ENCODE measurements at places on chromosomes 1 and 21.

DNA sequence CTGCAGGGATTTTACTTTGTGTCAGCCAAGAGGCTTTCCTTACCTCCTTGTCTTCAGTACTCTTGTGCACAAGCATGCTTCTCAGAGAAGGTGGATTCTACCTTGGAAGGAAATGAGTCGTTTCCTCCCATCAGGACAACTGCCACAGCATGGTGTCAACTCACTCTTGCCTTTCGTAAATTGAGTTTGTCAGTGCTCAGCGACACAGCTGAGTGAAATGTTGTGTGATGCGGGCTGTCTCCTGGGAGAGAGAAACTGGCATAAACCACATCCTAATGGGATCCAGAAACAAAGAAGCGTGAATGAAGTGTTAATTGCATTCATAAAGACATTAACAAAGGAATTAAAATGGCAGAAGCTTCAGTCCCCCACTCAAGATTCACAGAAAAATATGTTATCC, 51.5 kb upstream of the SLC22A15 start:
- DNase-seq: no peak

- DNase-seq: no peak
Observed at GRCh38 chr1:154994269-154994587, 842 bp downstream of the LENEP start.

- DNase-seq: no peak
Observed at GRCh38 chr1:23100074-23100748, 68.4 kb downstream of the LUZP1 start.

- no peak for DNase-seq
Observed at GRCh38 chr1:48071513-48071912, 74.3 kb upstream of the TRABD2B start.

- no peak for DNase-seq
Observed at GRCh38 chr1:93528412-93528811, 80.5 kb downstream of the FNBP1L start.

GRCh38 chr21:31634993-31635392, 24.5 kb upstream of the SOD1 start:
- DNase-seq: no peak

- DNase-seq: no peak
Observed at GRCh38 chr1:209651138-209651587, 1.1 kb downstream of the LAMB3 start.

- DNase-seq: peak; percentile 22
Observed at GRCh38 chr1:34684266-34684665, 70.6 kb upstream of the GJB5 start.

DNA sequence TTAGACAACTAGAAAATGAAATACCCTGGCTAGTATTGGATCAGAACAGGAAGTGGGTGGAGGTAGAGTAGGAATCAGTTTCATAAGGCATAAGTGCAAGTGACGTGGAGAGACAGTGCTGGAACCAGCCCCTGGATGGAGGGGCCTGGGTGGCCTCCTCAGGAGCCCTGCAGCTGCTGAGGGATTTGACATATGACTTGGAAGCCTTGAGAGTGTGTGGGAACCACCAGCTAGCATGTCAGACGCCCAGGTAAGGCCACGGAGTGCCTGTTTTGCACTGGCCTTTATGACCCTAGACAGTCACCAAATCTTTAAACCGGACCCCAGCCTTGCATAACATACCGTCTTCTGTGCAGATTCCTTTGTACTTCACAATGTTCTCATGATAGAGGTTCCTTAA, 94.4 kb downstream of the RAVER2 start:
- DNase-seq: no peak

- no peak for DNase-seq
Observed at GRCh38 chr21:30408782-30409494, 13.1 kb downstream of the KRTAP13-1 start.

DNA sequence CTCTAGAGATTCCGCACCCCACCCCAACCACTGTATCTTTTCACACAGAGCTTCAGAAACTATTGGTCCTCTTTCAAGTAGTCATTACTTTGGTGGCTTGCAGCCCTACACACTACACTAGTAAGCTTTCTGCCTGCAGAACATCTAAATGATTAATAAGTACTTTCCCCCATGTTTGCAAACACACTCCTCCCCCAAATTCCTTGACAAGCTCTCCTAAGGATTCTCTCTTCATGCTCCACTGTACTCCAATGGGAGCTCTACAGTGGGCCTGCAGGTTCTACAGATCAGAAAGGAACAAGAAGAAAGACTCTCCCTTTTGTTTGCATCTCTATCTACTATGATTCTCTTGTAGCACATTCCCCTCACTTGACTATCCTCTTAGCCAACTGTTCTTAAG, 16.3 kb upstream of the NUF2 start:
- no peak for DNase-seq

DNA sequence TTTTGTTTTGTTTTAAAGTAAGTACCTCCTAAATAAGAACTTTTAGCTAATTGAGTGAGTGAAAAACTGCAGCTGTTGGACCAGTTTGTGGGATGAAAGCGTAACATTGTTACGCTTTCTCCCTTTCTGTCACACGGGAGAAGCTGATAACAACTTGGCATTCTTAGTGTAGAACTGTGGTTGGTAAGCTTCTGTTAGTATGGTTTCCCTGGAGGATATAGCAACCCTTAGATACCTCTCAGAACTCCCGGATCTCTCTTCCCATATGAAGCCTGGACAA, 98.2 kb downstream of the CACHD1 start:
- DNase-seq: no peak

All from vagina (tissue), 2 donors.